ENCODE measurements at places on chromosomes 3 and 15. TPM values are rescaled to one million over a fixed set of nuclear protein-coding genes. Genes with fewer than 3 reads are reported as not detected.

The ARL8B gene
- 16.6 TPM for total RNA-seq

The COL6A6 gene
- total RNA-seq = not detected

The TF gene
- total RNA-seq = not detected

The ZKSCAN7 gene
- 5.2 TPM for total RNA-seq

The CEP152 gene
- total RNA-seq = 5.4 TPM

The C2CD4B gene
- total RNA-seq = not detected

The SAMD7 gene
- total RNA-seq = not detected

The DUOXA1 gene
- not detected for total RNA-seq

The GOLGA8G gene
- total RNA-seq = not detected

The NR1I2 gene
- total RNA-seq = under 0.01 TPM

The AEN gene
- 35.1 TPM for total RNA-seq

The ADAMTS9 gene
- total RNA-seq = 2.5 TPM

The IL12A gene
- 4.5 TPM for total RNA-seq

The ITGB5 gene
- 67.3 TPM for total RNA-seq

The HGD gene
- not detected for total RNA-seq

The PLS1 gene
- total RNA-seq = 2.2 TPM

The CPB1 gene
- 0.15 TPM for total RNA-seq

The ATP13A5 gene
- not detected for total RNA-seq

The STRIT1 gene
- not detected for total RNA-seq

The GOLGA6D gene
- total RNA-seq = not detected

The RBPMS2 gene
- total RNA-seq = 0.59 TPM

The DPPA2 gene
- not detected for total RNA-seq

The TRIM42 gene
- total RNA-seq = not detected

The CDHR4 gene
- total RNA-seq = not detected

The ZNF80 gene
- not detected for total RNA-seq

The CPA3 gene
- 0.50 TPM for total RNA-seq
